ENCODE measurements at places on chromosomes 16 and 17.

GRCh38 chr17:40307001-40307730 is 1.8 kb upstream of the RARA start:
- no peak for DNase-seq

- DNase-seq: no peak
Observed at GRCh38 chr16:31451681-31452351, 7.5 kb upstream of the ARMC5 start.

DNA sequence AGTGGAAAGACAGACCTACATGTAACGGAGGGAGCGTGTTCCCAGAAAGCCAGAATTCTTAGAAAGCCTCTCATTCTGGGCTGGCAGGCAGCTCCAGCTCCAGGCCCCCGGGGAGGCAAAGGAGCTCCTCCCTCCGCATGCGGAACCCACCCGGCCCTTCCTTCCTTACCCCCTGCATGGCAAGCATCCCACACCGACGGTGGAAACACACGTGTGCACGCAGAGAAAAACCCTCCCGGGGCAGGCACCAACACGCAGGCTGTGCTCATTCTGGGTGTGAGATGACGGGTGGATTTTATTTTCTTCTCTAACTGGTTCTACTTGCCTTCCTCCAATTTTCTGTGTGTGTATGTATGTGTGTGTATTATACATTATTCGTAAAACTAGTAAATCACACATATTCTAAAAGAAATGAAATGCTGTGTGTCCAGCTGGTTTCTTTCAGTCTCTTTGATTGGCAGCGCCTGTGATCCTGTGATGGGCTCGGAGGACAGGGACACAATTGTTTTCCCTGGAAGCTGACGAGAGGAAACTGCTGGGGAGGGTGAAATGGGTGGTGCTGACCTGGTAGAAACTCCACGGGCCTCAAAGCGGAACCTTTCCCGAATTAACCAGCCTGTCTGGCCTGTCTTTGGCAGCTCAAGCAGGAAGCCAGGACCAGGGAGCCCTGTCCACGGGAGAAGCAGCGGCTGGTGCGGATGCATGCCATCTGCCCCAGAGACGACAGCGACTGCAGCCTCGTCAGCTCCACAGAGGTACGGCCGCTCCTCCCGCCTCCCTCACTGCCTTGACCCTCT is 22.2 kb downstream of the CARD14 start:
- no peak for DNase-seq

DNA sequence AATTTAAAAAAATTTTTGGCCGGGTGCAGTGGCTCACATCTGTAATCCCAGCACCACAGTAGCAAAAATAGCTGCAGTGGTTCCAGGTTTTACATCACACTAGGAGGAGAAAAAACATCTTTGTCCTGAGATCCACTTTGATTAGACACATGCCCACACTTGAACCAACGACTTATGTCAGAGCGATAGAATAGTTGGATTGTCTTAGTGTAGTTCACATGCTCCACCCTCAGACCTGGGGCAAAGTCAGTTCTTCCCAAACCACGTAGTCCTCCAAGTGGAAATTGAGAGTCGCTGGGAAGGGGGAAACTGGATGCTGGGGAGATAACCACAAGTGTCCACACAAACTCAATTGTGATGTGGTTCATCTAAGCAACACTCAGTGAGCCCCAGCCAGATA is 11.4 kb upstream of the ITGAM start:
- DNase-seq: no peak

GRCh38 chr16:64217789-64218535 is 903.9 kb downstream of the CDH11 start:
- no peak for DNase-seq

- no peak for DNase-seq
Observed at GRCh38 chr17:50240851-50241250, 33.4 kb upstream of the TMEM92 start.

DNA sequence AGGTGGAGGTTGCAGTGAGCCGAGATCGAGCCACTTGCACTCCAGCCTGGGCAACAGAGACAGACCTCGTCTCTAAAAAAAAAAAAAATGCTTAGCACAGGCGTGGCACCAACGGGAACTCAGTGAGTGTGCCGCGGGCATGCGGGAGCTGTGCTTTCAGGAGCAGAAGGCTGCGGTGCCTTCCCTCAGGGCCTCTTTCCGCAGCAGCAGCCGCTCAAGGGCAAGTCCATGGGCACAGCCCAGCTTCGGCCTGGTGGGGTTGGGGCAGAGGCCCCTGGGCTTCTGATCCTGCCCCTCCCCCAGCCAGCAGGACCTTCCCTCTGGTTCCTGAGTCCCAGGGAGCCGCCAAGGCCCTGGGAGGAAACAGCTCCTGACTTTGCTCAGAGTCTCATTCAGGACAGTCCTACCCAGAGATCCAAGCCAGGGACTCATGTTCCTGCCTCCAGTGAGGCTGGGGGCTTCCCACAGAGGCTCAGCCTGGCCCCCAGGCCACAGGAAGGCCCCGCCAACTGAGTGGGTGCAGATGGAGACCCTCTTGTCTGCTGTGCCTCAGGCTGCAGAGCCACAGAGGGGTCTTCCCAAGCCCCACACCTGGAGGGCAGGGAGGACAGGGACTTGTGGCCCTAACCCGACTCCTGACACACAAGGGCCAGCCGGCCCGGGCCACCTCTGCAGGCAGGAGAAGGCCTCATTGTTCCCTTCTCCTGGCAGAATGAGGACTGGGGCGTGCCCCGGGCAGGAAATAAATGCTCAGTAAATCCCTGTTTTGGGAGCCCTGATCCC is 3.3 kb upstream of the ZG16B start:
- DNase-seq: no peak

DNA sequence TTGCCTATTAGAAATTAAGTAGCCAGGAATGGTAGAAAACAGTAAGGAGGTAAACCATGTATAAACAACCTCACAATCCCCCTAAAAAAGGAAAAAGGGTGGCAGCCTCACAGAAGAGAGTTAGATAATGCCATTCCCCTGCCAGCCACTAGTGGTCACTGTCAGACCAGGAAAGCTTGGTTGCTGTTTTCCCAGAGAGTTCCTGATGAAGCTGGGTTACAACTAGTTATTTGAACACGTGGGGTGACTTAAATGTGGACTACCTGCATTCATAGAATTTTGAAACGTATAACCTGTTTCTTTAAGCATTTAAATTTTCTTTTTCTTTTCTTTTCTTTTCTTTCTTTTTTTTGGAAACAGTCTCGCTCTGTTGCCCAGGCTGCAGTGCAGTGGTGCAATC is 5.8 kb downstream of the GPRC5C start:
- DNase-seq: no peak

DNA sequence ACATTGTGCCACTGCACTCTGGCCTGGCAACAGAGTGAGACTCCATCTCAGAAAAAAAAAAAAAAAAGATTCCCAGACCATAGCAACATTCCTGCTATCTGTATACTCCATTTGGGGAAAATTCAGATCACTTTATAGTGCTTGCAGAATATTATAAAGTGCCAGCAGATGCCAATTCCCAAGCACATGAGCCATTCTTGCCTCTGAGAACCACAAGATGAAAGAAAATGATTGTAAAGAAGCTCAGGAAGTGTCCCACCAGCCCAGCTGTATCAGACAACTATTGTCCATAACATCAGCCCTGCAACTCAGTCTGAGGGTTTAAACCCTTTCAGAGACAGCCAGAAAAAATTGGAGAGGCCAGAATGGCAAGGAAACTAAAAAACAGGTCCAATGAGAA is 69.0 kb downstream of the HS3ST2 start:
- no peak for DNase-seq

GRCh38 chr16:15803618-15804017 is 53.2 kb downstream of the MYH11 start:
- DNase-seq: no peak

GRCh38 chr16:89090182-89090630 is 3.4 kb upstream of the ACSF3 start:
- no peak for DNase-seq

DNA sequence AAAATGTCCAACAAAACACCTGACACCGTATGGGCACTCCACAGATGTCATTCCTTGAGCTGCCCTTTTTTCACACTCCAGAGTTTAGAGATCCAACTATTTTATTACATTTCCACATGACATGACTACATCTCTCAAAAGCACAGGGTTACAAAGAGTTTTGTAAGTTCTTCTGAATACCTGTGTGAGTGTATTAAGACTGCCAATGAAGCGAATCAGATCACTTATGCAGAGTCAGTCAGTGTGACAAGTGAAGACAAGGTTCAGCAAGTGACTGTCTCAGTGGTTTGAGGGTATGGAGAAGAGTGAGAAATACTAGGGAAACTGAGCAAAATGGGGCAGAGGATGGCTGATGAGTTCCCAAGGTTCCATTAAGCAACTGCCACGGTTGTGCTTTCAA is 8.4 kb downstream of the SDR42E1 start:
- no peak for DNase-seq

Data from activated T-cell treated with anti-CD3 and anti-CD28 coated beads for 4 hours (primary cell).